Right forelimb (tissue), 1 donor: ENCODE measurements at places on chromosomes 6 and 20.

DNA sequence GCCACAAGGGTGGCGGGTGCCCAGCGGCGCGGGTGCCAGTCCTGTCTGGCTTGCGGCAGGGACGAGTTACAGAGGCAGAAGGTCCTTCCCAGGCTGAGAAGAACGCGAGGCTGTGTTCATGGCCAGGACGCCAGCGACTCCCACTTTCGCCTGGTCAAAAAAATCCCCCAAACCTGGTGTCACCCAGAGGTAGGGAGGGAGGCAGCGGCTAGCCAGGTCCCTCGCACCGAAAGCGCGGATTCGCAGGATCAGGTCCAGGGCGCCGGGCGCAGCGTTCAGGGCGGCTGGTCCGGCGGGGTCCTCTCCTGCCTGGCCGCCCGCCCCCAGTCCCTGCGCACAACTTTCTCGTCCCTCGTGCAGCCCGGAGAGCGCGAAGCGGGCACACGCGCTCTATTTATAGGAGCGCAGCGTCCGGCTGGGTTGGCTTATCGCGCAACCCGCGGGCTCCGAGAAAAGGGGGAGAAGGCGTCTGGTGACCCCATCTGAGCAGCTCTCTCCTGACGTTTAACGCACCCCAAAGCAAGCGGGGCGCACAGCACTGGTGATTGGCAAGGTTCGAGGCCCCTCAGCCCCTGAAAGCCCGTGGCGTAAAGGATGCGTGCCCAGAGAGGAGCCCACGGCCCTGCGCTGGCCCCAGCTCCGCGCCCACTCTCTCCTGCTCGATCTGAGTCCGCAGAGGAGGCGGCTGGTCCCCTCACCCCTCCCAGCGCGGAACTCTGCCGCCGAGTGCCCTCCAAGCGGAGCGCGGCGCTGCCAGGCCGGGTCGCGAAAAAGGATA is 519 bp downstream of the CBLN4 start:
- no peak for DNase-seq

DNA sequence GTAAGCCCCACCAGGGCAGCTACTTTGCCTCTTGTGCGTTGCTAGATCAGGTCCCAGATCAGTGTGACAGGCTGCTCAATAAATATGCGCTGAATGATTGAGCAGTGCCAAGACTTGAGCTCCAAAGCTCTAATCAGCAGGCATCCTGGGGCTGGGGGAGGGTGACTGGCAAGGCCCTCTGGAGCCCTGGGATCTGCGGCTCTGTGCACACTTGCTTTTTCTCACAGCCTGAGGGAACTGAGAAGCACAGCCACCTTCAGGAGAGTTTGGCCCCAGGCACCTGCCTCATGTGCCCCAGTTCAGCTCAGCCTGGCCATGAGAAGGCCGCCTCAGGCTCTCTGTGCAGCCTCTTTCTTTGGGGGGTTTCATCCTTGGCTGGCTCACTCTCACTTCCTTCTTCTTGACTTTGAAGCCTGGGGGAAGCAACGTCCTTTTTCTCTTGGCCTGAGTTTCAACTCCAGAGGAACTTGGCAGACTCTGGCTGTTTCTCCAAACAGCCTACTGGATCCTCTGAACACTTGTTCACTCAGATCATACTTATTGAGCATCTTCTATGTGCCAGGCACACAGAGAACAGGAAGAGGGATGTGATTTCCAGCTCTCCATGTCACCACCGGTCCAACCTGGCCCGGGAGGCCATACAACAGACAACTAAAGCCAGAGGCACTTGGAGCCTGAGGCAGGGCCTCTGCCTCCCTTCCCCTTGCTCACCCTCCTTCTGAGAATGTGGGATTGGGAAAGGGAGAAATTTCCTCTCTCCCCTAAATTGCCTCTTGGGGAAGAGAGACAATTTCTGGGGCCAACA is 114.0 kb downstream of the VEGFA start:
- DNase-seq = no peak

DNA sequence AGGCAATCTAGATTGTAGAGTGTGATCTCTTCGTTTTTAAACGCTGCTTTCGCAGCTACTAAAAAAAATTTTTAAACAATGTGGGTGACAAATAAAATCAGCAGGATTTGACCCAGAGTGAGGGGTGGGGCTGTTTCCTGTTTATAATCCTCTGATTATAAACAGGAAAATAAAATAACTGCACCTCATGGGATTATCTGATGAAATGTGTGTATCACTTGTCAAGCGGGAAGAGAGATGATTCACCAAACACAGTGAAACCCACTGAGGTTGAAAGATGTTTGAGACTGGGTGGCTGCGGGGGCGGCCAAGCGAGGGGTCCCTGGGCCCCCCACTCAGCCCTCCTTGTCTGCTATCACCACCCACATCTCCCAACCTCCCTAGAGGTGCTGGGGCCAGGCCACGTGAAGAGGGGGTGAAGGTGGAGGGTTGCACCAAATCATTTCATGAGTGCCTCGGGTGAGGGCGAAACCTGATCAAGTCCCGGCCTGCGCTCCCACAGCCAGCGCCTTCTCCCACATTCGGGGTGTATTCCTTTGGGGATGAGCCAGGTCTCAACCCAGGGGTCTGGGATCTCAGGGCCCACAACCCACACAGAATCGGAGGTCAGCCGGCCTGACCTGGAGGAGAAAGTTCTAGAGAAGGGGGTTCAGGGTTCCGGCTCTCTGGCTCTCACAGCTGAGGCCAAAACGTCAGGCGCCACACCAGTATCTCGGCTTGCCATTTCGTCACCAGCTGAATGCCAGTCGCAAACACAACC is 212.5 kb downstream of the BMP7 start:
- DNase-seq = no peak

- no peak for DNase-seq
Measured at GRCh38 chr6:124964764-124965105, 2.5 kb downstream of the RNF217 start.
